ENCODE measurements at places on chromosomes 12 and 14.

DNA sequence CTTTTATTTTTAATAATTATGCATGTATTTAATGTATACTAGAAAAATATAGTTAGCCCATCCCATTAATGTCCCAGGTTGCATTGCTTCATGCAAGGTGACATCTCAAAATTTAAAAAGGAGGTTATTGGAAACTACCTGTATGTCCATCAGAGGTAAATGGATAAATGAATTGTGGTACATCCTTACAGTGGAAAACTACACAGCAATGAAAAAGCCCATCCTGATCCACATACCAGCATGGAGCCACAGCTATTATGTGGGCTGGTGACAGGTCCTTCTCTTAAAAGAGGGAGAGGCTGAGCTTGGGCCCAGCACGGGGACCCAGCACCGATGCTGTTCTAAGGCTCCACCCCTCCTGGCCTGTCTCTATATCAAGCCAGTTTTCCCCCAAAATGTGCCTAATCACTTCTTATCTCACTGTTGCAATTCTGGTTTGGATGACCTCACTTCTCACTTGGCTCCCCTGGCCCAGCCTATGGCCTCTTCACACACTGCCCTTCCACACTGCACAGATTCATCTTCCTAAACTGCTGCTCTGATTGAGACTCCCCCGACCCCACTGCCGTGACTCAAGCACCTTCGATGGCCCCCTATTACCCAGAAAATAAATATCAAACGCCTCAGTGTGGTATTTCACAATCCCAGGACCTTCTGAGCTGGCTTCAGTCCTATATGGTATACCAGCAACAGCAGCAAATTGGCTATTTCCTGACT, 97.1 kb upstream of the NCOR2 start:
- DNase-seq: no peak

- no peak for DNase-seq
Measured at GRCh38 chr12:67107751-67108269, 161.3 kb upstream of the CAND1 start.

DNA sequence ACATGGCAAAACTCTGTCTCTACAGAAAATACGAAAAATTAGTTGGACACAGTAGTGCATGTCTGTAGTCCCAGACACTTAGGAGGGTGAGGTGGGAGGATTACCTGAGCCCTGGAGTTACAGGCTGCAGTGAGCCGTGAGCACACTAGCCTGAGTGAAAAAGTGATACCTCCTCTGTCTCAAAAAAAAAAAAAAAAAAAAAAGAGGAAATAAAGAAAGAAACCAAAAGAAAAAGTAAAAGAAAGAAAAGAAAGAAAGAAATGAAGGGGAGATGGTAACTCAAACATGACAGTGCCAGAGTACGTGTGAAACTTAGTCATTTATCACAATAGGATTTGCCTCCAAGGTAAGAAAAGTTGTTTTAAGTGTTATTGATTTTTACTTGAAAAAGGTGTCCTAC, 407.0 kb upstream of the MGAT4C start:
- DNase-seq: no peak

GRCh38 chr14:105475269-105476096, 862 bp downstream of the CRIP2 start:
- no peak for DNase-seq

DNA sequence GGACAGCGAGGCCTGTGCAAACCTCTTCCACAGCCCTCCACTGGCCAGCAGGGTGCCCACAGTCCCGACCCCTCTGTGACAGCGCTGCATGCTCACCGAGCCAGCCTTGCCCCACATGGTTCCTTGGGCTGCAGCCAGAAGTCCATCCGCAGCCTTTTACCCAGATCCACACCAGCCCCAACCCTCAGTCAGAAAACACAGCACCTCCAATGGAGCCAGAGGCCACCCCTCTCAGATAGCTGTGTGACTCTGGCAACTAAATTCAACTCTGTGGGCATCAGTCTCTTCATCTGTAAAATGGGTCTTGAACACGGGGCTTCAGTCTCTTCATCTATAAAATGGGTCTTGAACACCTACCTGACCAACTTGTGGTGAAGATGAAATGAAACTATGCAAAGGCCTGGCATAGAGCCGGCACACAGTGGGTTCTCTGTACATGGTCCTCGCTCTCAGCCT, 38.0 kb downstream of the NFKBIA start:
- DNase-seq: no peak

DNA sequence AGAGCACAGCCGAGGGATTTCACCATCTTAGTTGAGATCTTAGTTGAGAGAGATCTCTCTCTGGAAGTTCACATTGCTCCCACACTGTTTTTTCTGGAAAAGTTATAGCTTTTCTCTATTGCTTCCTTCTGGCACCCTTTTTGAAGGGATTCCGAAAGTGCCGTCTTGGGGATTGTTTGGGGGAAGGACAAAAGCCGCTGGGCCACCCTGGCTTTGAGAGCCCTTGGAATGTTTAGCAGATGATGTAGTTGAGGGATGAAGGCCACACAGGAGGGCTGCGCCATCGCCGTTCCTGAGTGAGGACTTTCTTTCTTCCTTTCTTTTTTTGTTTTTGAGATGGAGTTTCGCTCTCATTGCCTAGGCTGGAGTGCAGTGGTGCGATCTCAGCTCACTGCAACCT, 17.7 kb downstream of the PLEKHG3 start:
- DNase-seq: no peak

DNA sequence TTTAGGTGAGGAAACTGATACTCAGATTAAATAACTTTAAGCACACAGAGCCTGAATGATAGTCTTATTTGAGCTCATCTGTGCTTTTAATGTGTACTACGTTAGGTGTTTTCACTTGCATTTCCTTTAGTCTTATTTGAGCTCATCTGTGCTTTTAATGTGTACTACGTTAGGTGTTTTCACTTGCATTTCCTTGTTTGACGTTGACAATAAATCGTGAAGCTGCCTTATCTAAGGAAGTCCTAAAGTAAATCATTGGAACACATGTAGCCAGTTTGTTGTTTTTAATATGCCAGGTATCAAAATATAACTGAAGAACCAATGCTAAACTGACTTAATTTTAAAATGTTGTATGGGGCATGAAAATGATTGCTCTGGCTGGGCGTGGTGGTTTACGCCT, 2.0 kb downstream of the RAP1B start:
- no peak for DNase-seq

- no peak for DNase-seq
Measured at GRCh38 chr12:53224061-53224896, 7.7 kb downstream of the RARG start.

- no peak for DNase-seq
Measured at GRCh38 chr12:70120970-70121369, 122.3 kb upstream of the CNOT2 start.
